Esophagus mucosa (tissue), 1 donor: ENCODE measurements at places on chromosomes 3 and 15.

- ATAC-seq: no peak
These were observed 61.3 kb upstream of the LPP start for GRCh38 chr3:188092648-188093047.

DNA sequence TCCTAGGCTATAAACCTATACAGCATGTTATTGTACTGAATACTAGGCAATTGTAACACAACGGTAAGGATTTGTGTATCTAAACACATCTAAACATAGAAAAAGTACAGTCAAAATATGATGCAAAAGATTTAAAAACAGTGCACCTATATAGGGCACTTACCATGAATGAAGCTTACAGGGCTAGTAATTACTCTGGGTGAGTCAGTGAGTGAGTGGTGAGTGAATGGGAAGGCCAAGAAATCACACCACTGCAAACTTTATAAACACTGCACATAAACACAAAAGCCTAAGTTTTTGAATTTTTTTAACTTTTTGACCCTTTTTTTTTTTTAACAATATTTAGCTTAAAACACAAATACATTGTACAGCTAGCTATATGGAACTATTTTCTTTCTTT lies 204.7 kb upstream of the CTNNB1 start:
- no peak for ATAC-seq

GRCh38 chr3:116190095-116190494 lies 255.2 kb downstream of the LSAMP start:
- no peak for ATAC-seq

DNA sequence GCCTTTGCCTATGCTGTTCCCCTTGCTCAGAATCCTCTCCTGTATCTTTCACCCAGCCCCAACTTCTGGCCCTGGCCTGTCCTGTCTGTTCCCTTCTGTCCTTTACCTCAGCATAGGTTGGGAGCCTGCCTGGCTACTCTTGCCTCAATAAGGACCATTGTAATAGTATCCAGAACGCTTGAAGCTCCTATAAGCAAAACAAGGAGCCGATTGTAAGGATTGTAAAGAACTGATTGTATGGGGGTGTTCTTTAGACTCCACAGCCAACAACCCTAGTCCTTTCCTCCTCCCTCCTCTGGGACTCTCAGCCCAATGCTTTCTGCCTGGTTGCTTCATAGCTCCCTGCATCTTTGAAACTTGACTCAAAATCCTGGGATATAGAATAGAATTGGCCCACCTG lies 18.7 kb upstream of the RAD54L2 start:
- no peak for ATAC-seq

DNA sequence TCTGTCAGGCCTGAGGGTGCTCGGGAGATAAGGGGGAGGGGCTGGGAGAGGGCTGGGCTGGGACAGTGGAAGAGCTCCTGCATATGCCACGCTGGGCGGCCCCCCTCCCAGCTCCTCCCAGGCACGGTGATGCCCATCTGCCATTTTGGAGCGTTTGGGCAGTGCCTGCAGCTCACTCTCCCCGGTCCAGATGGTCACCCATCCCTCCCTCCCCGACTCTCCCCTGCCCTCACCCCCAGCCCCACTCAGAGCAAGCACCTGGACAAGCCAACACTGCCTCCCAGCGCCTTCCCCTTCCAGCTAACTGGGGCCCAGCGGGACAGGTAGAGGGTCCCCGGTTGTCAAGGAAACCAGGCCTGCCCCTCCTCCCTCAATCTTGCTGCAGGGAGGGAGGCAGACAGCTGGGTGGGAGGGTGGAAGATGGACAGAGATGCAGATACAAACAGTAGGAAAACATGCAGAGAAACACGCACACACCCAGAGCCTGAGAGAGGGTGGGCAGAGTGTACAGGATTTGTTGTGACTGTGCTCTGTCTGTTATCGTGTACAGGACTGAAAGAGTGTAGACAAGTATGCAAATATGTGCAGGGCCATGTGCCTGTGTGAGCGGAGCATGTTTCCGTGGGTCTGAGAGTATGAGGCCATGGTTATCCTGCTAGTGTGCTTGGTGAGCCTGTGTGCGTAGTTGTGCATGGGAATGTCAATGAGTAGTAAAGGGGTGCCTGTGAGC lies 17.5 kb upstream of the CORO2B start:
- no peak for ATAC-seq

DNA sequence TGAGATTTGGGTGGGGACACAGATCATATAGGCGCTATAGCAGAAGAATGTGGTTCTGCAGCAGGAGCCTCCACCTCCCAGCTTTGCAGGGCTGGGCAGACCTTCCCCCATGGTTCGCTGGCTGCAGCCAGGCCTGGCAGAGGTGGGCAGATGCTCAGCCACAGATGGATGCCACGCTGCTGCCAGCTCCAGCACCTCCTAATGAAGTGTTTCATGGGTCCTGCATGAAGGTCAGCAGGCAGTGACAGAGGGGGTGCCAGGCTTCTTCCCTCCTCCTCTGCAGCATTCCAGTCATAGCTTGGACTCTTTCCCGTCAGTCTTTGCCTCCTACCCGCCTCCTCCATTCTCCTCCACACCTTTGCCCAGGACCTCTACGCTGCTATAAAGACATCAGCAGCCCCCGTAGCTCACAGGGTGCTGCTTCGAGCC lies 85.9 kb downstream of the SLCO3A1 start:
- no peak for ATAC-seq

DNA sequence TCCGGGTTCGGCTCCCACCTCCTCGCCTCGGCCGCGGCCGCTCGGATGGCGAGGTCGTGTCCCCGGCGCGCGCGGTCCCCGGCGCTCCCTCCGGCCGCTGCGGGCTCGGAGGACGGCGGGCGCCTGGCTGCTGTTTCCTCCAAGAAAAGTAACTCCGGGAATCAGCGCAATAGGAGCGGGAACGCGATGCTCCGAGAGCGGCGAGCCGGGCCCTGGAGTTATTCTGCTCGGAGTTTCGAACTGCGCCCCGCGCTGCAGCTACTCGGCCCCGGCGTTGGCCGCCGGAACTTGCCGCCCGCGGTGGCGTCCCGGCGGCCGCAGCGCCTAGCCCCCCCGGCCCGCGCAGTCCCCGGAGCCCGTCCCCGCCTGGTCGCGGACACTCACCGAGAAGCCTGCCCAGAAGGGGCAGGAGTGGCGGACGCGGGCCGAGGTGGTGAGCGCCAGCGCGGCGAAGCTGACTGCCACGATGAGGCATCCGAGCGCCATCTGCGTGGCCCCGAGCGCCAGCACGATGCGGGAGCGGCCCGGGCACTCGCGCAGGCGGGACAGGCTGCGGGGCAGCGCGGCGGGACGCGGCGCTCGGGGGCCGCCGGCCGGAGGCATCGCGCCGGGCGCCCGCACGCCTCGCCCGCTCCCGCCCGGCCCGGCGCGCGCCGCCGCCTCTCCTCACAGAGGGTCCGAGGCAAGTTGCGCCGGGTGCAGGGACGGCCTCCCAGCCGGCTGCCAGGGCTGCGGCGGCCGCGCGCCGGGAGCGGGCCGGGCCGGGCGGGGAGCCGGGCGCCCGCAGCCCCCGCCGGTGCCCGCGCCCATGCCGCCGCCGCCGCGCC lies 251.9 kb downstream of the TJP1 start:
- ATAC-seq: no peak

- ATAC-seq: no peak
These were observed 102.2 kb upstream of the MANF start for GRCh38 chr3:51282931-51283330.

DNA sequence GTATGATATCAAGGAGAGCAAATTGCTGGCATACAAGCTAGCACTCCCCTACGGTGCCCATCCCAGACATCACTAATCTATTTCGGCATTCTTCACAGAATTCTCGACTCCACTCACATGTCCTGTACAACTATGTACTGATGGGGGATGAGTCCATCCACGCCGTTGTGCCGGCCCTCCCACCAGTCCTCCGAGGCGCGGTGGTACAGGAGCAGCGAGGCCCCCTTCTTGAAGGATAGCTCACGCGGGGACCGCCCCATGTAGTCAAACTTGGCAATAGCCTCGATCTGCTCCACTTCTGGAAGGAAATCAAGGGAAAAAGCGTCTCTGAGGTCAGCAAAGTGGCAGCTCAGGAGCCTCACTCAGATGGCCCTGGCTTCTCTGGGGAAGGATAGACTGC lies 31.0 kb upstream of the RAD18 start:
- no peak for ATAC-seq

GRCh38 chr15:57872281-57873030 lies 165.9 kb downstream of the POLR2M start:
- ATAC-seq: no peak
